ENCODE measurements at places on chromosomes 7 and 10. TPM values are rescaled to one million over a fixed set of nuclear protein-coding genes. Genes with fewer than 3 reads are reported as not detected.

GRCh38 chr7:112214268-112214667, 7.8 kb downstream of the ZNF277 start:
- no peaks in the 10 kb centered on the region for H3K27me3 ChIP-seq
- H3K4me1 ChIP-seq: no peaks in the 10 kb centered on the region
- no peaks in the 10 kb centered on the region for H3K36me3 ChIP-seq
- no peak for DNase-seq
- no peak overlapping the region for H3K27ac ChIP-seq

DNA sequence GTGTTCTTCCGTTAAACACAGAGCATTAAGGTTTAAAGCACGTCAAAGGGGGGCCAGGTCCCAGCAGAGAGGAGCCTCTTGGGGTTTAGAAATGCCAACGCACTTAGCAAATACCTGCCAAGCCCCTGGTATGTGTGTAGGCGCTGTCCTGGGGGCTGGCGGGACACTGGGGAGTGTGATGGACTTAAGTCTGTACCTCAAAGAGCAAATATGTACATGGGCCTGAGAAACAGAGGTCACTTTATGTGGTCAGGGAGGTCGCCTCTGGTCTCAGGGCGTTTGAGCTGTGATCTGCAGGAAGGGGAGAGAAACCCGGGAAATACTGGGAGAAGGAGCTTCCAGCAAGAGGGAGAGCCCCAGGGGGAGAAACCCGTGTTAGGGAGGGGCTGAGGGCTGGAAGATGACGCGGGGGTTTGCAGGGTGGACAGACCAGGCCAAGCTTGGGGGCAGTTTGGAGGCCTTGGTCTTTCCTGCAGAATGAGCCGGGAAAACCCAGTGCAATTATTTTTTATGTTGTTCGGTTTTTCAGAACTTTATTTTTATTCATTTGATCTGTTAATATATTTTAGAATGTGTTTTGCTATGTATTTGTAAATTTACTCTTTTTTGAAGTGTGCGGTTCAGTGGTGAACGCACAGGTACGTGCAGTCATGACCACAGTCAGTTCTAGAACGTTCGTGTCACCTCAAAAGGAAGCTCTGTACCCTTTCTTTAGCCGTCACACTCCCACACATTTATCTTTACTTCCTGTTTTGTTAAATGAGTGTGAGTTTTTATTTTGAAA, 441.4 kb upstream of the FOXK1 start:
- DNase-seq: no peak
- no peaks in the 10 kb centered on the region for H3K27me3 ChIP-seq
- H3K36me3 ChIP-seq: no peaks in the 10 kb centered on the region
- no peak overlapping the region for H3K27ac ChIP-seq
- H3K4me1 ChIP-seq: no peaks in the 10 kb centered on the region
- no peak overlapping the region for H3K4me3 ChIP-seq

The VWDE gene
- total RNA-seq: 0.11 TPM

GRCh38 chr7:133491846-133492652, 239.2 kb downstream of the EXOC4 start:
- DNase-seq: peak; percentile 71
- H3K36me3 ChIP-seq: no peaks in the 10 kb centered on the region
- peaks cover 17% of the 10 kb centered on the region for H3K4me1 ChIP-seq
- no peaks in the 10 kb centered on the region for H3K27me3 ChIP-seq
- no peak overlapping the region for H3K27ac ChIP-seq

DNA sequence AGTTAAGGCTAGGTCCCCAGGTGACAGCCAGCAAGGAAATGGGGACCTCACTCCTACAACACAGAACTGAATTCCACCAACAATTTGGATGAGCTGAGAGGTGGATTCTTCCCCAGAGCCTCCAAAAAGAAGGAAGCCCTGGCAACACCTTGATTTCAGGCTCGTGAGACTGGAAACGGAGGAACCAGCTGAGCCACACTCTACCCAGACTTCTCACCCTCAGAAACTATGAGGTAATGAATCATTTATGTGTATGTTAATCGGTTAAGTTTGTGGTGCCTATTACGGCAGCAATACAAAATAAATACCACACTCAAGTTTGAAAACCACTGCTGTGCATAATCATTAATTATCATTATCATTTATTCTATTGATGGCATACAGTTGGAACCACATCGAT, 532.4 kb upstream of the ANKRD30A start:
- DNase-seq: no peak
- no peaks in the 10 kb centered on the region for H3K36me3 ChIP-seq
- H3K4me1 ChIP-seq: peaks cover 3% of the 10 kb centered on the region
- no peaks in the 10 kb centered on the region for H3K27me3 ChIP-seq

- H3K27ac ChIP-seq: no peak overlapping the region
- H3K27me3 ChIP-seq: no peaks in the 10 kb centered on the region
- no peak overlapping the region for H3K4me3 ChIP-seq
- H3K4me1 ChIP-seq: peaks cover 34% of the 10 kb centered on the region
- DNase-seq: no peak
Measured at GRCh38 chr10:110010486-110011378, 2.9 kb downstream of the ADD3 start.

- no peaks in the 10 kb centered on the region for H3K27me3 ChIP-seq
- H3K4me1 ChIP-seq: no peaks in the 10 kb centered on the region
- no peaks in the 10 kb centered on the region for H3K36me3 ChIP-seq
- H3K27ac ChIP-seq: no peak overlapping the region
Measured at GRCh38 chr7:120304674-120305073, 31.7 kb downstream of the KCND2 start.

DNA sequence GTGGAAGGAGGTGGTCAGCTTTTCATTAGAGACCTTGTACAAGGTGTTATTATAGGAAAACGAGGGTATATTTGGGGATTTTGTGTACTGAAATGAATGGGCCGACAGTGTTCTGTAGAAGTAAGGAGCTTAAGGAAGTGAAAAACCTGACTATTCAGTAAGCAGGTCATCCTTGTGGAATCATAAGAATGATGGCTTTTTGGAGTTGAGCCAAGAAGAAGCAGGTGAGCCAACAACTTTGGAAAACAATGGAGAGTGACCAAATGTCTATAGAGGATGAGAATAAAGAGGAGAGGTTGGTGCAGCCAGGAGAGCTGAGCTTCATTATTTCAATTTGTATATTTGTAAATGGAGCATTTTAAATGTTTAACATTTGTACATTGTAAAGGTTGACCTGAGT, 595.7 kb downstream of the CCSER2 start:
- DNase-seq: no peak
- H3K27ac ChIP-seq: no peak overlapping the region
- no peak overlapping the region for H3K4me3 ChIP-seq
- H3K36me3 ChIP-seq: no peaks in the 10 kb centered on the region
- H3K4me1 ChIP-seq: no peaks in the 10 kb centered on the region
- H3K27me3 ChIP-seq: peaks cover 3% of the 10 kb centered on the region
